Erythroblast (primary cell): ENCODE measurements at places on chromosomes 5 and 9.

DNA sequence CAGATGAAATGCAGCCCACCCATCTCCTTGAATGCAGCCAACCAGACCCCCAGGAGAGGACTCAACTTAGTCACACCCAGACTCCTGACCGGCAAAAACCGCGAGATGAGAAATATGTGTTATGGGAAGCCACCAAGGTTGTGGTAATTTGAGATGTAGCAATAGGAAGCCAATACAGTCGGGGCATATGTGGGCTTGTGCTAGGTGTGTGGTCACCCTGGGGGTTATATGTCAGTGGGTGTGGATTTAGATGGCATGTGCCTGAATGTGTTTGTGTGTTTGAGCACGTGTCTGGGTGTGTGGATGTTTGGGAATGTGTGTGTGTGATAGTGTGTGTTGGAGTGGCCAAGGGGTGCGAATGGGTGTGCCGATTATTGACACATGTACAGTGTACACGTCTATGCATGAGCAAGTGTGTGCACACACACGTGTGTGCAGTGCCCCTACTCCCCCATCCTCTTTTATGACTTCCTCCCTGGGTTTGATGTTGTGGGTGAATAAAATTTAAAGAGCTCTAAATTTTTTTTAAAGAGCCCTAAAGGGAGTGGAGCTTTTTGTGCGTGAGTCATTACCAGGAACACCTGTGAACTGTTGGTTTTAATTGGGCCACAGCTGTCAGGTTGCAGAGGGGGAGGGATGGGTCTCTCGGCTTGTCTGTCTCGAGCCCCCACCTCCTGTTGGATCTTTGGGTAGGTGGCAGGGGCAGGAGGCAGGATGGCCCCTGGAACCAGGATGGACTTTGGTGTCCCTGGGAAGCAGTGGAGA, 86.8 kb downstream of the LHX2 start:
- no peak for DNase-seq

GRCh38 chr5:178284093-178284675, 51.6 kb upstream of the PHYKPL start:
- peak; percentile 68 for DNase-seq

DNA sequence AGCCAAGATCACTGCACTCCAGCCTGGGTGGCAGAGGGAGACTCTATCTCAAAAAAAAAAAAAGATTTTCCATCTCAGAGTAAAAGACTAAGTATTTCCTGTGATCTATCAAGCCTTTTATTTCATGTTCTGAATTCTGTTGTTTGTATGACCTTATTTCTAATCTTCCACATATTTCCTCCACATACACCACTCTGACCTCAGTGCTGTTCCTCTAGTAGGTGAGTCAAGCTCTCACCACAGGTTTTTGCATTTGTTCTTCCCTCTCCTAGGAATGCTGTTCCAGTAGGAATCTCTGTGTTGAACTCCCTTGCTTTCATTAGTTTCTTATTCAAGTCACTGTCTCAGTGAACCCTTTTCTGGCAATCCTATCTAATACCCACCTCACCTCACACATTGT, 68.1 kb downstream of the INVS start:
- no peak for DNase-seq

DNA sequence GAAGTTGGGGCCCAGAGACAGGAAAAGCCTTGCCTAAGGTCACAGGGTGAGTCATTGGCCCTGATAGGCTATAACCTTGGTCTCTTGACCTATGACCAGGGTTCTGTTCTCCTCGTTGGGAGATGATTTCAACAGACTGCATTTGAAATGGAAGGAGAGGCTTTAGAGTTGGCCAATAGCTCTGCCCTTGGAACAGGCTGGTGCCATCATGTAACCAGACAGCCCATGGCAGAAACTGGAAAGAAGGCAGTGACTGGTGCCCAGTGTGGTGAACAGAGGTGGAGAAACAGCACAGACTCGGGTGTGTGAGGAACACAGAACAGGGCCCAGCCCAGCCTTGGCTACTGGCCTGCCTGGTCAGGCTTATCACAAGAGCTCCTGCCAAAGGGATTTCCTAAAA, 109.8 kb upstream of the SLC25A48 start:
- DNase-seq: no peak

DNA sequence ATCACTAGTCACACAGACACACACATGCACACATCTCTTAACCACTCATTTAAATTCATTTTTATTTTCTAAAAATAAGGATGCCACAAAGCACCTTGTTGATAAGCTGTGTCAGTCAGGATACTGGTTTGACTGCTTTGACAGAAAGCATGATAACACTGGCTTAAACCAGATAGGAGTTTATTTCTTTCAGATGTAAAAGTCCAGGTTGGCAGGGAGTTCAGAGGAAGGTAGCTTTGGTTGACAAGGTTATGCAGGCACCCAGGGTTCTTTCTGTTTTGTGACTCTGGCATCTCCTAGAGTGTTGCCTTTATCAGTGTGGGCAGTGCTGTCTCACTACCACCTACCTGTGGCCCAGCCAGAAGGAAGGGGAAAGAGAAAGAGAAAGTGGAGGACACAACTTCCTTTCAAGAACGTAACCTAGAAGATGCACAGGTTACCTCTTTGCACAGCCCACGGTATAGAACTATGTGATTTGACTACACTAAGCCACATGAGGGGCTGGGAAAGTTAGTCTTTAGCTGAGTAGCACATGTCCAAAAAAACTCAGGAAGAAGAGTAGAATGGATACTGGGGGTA, 334.7 kb downstream of the OSTF1 start:
- no peak for DNase-seq

- no peak for DNase-seq
Measured at GRCh38 chr9:98807814-98808195, 335 bp downstream of the GALNT12 start.

- no peak for DNase-seq
Measured at GRCh38 chr9:75111019-75111622, 22.8 kb downstream of the OSTF1 start.

- no peak for DNase-seq
Measured at GRCh38 chr9:36118706-36119105, 17.8 kb upstream of the GLIPR2 start.

- no peak for DNase-seq
Measured at GRCh38 chr5:173514661-173515060, 101.8 kb downstream of the BOD1 start.

DNA sequence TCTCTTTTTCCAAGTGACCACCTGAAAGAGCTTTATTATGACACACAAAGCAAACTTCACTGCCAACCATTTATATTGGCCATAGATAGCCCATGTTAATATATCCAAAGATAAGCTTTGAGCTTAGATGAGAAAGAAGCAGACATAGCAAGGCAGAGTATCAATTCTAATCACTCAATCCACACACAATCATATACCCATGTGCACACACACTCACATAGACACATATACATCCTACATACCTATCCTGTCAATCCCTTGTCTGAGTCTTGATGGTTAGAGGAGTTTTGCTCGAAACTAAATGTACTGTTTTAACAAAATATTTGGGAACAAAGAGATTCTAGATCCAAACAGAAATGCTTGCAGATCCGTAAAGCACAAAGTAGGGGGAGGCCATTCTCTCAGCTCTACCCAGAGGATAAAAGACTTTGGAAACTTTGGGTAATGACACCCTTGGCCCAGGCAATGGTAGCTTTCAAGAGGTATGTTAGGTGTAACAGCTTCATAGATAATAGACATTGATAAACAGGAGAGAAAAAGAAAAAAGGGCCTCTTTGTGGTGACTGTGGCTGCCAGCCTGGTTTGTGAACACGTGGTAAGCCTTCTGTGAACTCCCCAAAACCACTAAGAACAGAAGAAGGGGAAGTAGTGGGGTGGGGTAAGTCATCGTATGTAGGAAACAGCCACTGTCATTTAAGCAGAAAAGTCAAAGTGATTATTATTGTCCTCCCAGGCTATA, 121.6 kb downstream of the TLR4 start:
- DNase-seq: no peak

DNA sequence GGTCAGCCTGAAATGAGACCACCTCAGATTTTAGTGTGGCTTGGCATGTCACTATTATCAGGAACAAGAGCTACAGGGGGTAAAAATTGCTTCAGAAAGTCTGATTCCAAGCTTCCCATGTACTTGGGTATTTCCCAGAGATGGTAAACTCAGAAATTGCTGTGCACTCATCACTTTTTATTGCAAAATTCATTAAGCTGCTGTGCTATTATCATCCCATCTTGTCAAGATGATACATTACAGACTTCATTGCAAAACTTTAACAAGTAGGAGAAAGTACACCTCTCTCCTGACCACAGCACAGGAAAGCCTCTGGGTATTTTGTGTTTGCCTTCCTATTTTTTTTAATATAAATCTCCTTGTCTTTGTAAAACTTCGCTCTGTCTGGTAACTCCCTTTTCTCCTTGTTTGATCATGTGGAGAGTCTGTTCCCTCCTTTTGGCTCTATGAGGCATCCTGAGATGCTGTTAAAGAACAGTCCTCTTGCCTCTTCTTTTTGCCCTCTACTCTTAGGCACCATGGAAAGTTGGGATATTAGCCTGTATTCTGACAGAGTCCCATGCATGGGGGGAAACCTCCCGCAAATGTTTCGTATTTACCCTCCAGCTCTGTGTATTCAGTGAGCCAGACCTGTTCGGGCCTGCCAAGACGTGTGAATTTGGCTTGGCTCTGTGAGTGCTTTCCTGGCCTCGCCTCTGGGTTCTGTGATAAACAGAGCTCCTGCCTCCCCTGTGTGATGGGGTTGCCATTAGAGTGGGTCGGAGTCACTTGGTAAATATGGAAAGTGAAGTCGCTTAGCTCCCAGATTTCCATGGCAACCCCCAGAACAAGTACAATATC, 260.7 kb downstream of the NR3C1 start:
- no peak for DNase-seq

- no peak for DNase-seq
Measured at GRCh38 chr9:109766351-109766750, 13.6 kb upstream of the PALM2AKAP2 start.

DNA sequence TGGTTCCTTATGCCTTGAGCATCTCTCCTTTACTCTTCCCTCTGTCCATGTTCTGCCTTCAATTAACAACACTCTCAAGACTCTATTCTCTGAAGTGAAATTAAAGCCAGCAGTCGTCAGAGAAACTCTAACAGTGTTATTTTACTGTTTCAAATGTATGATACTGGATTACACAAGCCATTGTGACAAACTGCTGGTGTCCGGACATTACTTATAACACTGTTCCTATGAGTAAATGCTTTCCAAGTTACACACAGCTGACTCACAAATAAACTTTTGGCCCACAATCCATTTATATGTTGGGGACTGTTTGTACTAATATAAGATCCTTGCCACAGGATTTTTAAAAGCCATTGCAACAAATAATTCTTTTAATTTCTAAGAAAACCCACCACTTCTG, 63.2 kb upstream of the GHR start:
- DNase-seq: no peak

DNA sequence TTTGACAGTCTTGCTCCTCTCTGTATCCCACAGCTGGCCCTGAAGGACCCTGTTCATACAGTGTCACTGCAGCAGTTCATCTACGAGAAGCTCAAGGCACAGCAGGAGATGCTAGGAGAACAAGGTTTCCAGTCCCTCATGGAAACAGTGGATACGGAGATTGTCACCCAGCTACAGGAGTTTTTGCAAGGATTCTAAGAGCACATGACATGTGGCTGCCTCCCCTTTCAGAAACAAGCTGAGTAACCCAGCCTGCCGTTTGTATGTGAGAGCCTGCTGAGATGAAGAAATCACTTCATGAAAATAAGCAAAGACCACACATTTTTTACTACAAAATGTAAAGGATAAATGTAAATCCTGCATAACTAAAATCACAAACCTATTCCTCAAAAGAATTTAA, 48.5 kb downstream of the LRRC70 start:
- DNase-seq: no peak

- DNase-seq: no peak
Measured at GRCh38 chr5:116566251-116566650, 8.4 kb downstream of the SEMA6A start.

- no peak for DNase-seq
Measured at GRCh38 chr9:83197591-83197990, 134.6 kb upstream of the RASEF start.

DNA sequence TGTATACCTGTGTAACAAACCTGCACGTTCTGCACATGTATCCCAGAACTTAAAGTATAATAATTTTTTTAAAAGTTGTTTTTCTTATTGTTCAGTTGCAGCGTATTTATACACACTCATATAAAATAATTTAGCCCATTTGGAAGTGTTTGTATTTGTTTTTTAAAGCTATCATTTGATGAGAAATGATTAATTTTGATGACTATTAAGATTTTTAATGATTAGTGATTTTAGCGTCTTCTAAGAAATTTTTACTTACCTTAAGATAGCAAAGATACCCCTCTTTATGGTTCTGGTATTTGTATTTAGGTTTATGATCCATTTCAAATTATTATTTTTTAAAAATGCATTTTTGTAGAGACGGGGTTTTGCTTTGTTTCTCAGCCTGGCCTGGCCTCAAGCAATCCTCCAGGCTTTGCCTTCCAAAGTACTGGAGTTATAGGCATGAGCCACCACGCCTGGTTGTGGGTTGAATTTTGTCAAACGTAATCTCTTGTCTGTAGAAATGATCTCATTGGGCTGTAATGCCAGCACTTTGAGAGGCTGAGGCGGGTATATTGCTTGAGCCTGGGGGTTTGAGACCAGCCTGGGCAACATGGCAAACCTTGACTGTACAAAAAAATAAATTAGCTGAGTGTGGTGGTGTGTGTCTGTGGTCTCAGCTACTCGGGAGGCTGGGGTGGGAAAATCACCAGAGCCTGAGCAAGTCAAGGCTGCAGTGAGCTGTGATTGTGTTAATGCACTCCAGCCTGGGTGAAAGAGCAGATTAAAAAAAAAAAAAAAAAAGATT, 26.9 kb downstream of the CSNK1G3 start:
- no peak for DNase-seq

- no peak for DNase-seq
Measured at GRCh38 chr5:53006911-53007890, 18.0 kb downstream of the ITGA2 start.

DNA sequence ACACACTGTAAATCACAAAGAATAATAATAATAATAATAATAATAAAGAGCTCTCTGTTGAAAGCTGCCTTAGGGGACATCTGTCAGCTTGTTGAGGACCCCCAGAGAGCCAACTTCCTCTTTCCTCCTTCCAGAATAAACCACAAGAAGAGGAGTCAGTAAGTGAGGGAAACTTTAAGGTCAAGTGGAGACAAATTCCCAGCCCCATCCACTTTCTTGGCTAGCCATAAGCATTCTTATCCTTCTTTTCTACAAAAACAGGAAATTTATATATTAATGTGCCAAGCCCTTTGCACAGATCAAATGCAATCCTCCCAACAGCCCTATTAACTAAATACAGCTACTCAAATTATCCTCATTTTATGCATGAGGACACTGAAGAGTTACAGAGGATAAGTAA, 9.4 kb upstream of the C5orf58 start:
- DNase-seq: no peak

DNA sequence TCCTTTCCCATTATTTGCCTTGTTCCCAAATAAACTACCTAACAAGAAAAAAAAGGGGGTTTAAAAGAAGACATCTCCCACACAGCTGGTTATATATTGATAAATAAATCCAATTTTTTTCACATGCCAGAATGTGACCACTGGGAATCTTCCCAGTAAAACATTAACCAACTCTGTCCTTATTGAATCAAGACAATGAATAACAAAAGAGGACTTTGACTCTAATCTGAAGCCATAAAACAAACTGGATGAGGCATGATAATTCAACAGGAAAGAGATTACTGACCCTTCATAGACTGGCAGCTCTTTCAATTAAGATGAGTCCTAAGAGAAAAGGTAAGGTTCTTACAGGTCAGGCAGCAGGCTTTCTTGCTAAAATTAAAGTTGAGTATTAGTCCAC, 165.8 kb upstream of the CDH6 start:
- DNase-seq: no peak

- no peak for DNase-seq
Measured at GRCh38 chr5:151162776-151163175, 5.2 kb upstream of the ANXA6 start.

GRCh38 chr5:54492178-54492577, 25.4 kb upstream of the SNX18 start:
- DNase-seq: no peak
